ENCODE measurements at places on chromosomes 6 and 20. TPM values are rescaled to one million over a fixed set of nuclear protein-coding genes. Genes with fewer than 3 reads are reported as not detected.

The APOBEC2 gene
- polyA plus RNA-seq = not detected

The CAGE1 gene
- 0.20 TPM for polyA plus RNA-seq

The SLPI gene
- 0.38 TPM for polyA plus RNA-seq

The TMEM170B gene
- 8.6 TPM for polyA plus RNA-seq

The MICAL1 gene
- 23.7 TPM for polyA plus RNA-seq

The PPIL6 gene
- 18.4 TPM for polyA plus RNA-seq

The UBR2 gene
- 30.3 TPM for polyA plus RNA-seq

The TSBP1 gene
- not detected for polyA plus RNA-seq

The TTLL9 gene
- 5.9 TPM for polyA plus RNA-seq

The RHAG gene
- polyA plus RNA-seq = 0.84 TPM

The NTSR1 gene
- 0.99 TPM for polyA plus RNA-seq

The SIRPB2 gene
- 1.0 TPM for polyA plus RNA-seq

The PRSS16 gene
- polyA plus RNA-seq = 0.33 TPM

The MLN gene
- polyA plus RNA-seq = 2.4 TPM

The C20orf141 gene
- not detected for polyA plus RNA-seq

The GFRA4 gene
- polyA plus RNA-seq = not detected

The MYBL2 gene
- 21.1 TPM for polyA plus RNA-seq

The SERINC3 gene
- 65.8 TPM for polyA plus RNA-seq

The PLCB4 gene
- 13.5 TPM for polyA plus RNA-seq

The SLC17A3 gene
- 0.79 TPM for polyA plus RNA-seq

The SRMS gene
- polyA plus RNA-seq = not detected

The KCNG1 gene
- 9.4 TPM for polyA plus RNA-seq

The METTL24 gene
- 17.8 TPM for polyA plus RNA-seq

The SAMD5 gene
- 12.7 TPM for polyA plus RNA-seq

The RFX6 gene
- polyA plus RNA-seq = not detected

The NNAT gene
- 88.8 TPM for polyA plus RNA-seq

The CLDN20 gene
- polyA plus RNA-seq = 2.4 TPM

The PDE7B gene
- 7.2 TPM for polyA plus RNA-seq

The KIAA0408 gene
- polyA plus RNA-seq = 4.6 TPM

The IL20RA gene
- 1.4 TPM for polyA plus RNA-seq

The SFTA2 gene
- 1.1 TPM for polyA plus RNA-seq

The TCEA2 gene
- 69.8 TPM for polyA plus RNA-seq

The TRIM10 gene
- 0.40 TPM for polyA plus RNA-seq

The CMTR1 gene
- 43.4 TPM for polyA plus RNA-seq

The STMND1 gene
- 0.30 TPM for polyA plus RNA-seq

The PI16 gene
- 4.2 TPM for polyA plus RNA-seq

The CST3 gene
- 207 TPM for polyA plus RNA-seq

The UST gene
- 13.6 TPM for polyA plus RNA-seq

The PTCRA gene
- polyA plus RNA-seq = 0.46 TPM

The HAO1 gene
- not detected for polyA plus RNA-seq

All from left renal cortex interstitium (tissue), 4 donors.